Stimulated activated CD4-positive, alpha-beta T cell treated with anti-CD3 and anti-CD28 coated beads, TNF-alpha, amount 100 ng/mL, for 4 hours (primary cell): ENCODE measurements at places on chromosomes 1 and 21.

- no peak for DNase-seq
These were observed 189.9 kb upstream of the BEND5 start for GRCh38 chr1:48966583-48966982.

DNA sequence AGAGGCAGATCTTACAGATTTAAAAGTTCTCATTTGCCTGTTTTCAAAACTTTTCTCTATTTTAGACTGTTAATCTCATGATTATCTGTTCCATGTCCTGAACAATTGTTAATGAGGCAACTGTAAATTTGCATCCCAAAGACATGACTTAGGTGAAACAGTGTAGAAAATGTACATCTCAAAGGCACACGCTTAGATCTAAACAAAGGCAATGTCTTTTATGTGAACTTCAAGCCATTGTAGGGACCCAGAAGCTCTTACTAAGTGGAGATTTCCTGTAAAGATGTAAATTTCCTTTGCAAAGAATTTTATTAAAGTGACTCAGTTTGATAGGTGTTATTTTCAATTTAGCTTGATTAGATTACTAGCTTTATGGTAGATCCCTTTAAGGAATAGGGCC, 125.2 kb upstream of the F3 start:
- no peak for DNase-seq

DNA sequence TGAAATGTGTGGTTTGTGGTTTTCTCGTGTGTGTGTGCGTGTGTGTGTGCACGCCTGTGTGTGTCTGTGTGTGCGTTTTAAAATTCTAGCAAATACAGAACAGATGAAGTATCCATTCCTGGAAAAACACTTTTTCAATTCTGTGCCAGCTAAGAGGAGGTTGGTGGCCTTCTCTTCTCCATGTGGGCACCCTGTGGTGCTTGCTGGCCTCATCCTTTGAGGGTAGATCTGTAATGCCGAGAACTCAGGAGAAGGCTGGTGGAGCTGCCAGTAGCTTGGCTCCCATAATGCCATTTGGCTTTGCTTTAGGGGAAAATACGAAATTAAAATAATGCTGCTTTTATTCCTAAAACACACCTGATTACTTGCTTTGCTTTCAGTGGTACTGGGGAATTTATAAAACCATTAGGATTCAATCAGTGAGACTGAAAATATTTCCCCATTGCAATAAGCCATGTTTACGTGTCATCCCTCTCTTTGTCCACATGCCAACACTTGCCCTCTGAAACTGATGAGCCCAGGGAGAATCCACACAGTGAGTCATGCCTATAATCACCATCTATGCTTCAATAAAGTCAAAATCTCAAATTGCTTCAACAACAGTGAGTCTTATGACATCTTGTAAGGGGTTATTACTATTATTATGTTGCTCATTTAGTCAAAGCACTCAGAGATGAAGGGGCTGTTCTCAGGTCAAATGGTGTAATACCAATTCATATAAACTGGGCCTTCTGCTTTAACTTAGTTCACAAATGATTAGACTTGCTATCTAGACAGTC, 39.2 kb downstream of the ABCA4 start:
- DNase-seq, result no peak

DNA sequence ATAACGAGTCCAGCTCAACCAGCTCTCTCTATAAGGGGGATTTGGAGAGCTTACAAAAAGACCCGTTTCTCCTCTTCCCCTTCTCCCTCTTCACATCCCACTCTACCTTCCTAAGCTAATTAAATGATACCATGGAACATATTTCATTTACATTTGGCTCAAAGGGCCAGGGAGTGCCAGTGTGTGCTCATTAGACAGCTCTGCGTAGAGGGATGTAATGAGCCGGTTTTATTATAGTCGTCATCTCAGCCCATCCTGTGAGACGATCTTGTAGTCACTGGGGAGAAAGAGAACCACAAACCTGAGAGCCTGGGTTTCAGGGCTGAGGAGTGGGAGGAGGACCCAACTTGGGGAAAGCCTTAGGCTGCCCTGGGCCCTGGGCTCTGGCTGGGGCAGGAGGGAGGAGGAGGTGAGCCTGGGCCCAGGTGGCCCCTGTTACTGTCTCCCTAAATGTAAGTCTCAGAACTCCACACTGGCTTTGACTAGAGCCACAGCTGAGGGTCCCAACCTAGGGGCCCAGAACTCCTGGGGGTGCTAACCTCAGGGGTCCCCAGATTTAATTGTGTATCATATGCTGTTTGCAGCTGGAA, 354.6 kb downstream of the MATN1 start:
- no peak for DNase-seq

DNA sequence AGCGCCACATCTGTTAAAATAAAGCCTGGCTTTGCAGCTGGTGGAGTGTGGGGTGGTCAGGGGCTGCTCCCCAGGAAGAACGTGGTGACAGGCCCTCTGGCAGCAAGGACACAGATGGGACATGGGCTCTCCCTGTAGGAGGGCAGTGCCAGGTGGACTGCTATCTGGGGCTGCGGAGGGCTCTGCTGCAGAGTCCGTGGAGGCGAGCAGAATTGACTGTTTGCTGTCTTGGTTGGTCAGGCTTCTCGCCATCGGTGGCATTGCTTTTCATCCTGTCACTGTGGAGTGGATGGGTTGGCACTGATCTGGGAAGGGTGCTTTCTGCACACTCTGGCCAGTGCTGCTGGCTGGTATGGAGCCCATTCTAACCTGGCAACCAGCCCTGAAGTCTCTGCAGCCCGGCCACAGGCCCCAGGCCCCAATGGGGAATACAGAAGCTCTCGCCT, 103.0 kb downstream of the LAMC2 start:
- DNase-seq, result no peak

GRCh38 chr1:94095112-94095637, 25.8 kb downstream of the ABCA4 start:
- DNase-seq, result no peak

GRCh38 chr1:155022927-155023236, 10.7 kb downstream of the DCST2 start:
- no peak for DNase-seq
